Inflammatory macrophage treated with lipopolysaccharide for 1 hour (primary cell): ENCODE measurements at places on chromosomes 2 and 18.
A peak's percentile ranks its signal among the peaks of the same experiment; 100 is the strongest.

DNA sequence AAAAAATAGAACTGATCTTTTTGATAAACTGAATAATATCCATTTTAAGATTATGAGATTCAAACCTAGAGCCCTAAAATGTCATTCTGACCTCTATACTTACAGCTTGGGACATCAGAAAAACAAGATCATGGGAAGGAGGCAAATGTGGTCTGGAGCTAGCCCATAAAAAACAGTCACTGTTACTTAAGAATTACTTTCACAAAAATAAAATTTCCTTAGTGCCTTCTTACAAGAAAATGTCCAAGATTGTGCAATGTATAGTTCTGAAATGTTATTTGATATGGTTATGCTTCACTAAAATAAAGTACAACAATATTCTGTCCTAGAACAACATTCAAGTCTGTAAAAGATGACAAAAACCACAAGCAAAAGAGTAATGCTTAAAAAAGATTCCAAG lies 247.6 kb downstream of the DYM start:
- DNase-seq: peak; percentile 92

- DNase-seq: peak; percentile 12
Measured at GRCh38 chr18:54961016-54961423, 1.8 kb upstream of the CCDC68 start.

GRCh38 chr2:205764270-205764746 lies 82.0 kb downstream of the NRP2 start:
- DNase-seq: no peak

DNA sequence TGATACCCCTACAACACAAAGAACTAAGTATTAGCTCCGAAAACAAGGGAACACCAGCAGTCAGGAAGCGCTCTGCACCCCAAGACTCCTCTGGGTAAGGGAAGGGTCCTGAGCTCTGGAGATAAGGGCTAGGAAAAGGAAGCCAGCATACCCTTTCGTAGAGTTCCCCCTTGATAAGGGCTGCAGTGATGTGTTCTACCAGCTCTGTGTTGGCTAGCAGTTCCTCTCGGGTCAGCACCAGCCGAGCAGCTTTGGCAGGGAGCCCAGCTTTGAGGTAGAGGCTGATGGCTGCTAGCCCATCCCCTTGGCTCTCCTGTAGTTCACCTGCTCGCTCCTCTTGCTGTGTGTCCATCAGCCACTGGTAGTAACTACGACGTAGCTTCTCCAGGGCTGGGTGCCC lies 18.9 kb downstream of the KRTCAP3 start:
- no peak for DNase-seq

- DNase-seq: no peak
Measured at GRCh38 chr18:76435316-76435989, 59.6 kb downstream of the ZNF516 start.

DNA sequence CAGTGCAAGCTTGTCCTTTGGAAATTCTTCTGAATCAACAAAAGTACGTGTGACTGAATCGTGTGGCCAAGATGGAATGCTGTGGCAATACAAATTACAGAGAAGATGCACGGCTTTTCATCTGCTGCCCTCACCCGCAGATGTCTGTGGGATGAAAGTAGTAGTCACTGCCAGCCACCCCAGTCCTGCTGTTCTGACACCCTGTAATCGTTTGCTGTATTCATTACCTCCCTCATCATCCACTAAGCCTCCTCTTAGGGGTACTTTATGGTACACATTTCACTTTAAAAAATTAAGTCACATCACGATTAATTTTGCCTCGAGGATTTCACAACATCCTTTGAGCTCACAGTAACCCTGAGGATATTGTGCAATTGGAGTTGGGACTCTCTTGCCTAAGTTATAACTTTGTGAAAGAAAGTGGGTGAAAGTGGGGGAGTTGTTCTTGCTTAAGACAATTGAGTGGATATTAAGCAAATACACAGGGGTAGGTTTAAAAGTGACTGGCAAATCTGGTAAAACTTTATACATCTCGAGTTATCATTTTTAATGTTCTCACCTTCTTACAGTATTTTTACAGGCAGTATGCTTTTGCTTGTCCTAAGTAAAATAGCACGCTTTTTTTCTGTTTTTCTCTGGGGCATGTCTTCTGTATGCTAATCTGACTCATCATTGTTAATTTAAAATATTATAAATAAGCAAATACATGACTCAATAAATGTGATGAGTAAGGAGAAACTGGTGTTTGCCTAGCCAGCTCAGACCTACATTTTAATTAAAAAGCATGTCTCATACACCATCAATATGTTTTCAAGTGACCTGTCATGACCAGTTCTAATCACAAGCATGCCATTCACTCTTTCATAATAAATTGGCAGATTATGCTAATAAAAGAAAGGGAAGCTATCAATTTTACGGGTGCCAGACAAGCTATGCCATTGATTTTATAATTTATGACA lies 680.9 kb downstream of the IRS1 start:
- DNase-seq: peak; percentile 94

GRCh38 chr2:96233436-96233835 lies 24.8 kb upstream of the STARD7 start:
- DNase-seq: peak; percentile 41

DNA sequence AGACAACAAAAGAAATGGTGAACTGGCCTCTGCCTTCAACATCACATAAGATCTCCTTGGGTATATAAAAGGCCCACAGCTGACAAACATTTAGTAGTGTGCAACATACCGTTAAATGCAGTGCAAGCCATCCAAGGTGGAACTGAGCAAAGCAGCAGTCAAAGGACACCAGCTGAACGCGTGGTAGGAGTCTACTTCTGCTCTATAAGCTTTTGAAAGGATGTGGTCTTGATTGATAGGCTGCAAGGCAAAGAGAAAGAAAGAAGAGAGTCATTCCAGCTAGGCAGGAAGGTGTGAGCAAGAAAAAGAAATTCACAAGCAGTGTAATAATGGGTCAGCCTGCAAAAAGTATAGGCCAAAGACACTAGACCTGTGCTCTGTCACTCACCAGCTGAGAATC lies 356.3 kb downstream of the SATB2 start:
- no peak for DNase-seq

DNA sequence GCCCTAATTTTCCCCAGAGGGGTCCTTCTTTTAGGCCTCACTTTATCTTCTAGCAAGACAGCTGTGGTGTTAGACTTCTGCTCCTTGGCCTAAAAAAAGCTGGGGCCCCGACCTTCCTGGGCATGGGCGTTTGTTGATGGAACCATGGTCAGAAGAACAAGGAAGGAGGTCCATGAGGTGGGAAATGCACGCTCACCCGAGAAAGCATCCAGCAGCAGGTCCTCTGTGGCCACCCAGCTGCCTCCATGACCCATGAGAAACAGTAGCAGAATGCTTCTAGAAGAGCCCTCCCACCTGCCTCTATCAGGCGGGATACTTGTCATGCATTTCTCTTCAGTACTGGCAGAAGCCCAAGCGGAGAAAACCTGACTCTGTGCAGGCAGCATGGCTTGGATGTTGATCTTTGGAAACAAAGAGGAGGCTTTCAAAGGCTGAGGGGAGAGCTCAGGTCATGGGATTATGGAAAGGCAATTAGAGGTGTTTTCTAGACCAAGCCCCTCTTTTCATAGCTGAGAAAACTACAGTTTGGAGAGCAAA lies 249.1 kb downstream of the FAM210A start:
- no peak for DNase-seq

DNA sequence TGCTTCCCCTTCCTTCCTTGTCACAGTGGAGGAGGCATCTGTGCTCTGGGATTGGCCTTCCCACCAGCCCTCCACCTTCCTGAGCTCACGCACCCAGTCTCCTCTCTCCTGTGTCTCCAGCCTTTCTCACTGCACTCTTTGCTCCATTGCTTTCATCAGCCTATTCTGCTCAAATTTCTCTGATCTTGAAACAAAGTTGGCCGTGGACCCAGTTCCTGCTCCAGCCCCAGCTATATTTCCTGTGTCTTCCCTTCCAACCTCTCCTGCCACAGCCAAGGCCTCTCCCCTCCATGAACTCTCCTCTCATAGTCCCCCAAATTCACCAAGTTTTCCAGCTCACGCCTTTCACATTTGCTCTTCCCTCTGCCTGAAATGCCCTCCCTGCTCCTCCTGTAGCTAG lies 226.6 kb upstream of the AGAP1 start:
- no peak for DNase-seq

DNA sequence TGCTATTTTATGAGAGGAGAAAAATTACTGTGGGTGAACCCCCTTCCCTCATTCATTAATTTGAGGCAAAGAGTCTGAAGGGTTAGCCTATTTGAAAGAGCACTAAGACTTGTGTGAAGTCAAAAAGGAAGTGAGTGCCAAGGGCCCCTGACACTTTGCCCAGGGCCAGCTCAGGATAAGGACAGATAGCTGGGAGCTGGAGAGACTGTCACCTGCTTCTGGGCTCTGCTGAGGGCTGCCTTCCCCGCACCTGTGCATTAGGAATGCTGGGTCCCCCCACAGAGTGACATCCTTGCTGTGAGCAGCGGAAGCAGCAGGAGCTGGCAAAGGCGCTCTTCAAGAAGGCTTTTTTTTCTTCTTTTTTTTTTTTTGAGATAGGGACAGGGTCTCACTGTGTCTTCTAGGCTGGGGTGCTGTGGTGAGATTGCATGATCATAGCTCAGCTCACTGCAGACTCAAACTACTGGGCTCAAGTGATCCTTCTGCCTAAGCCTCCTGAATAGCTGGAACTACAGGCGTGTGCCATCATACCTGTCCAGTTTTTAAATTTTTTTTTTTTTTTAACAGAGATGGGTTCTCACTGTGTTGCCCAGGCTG lies 148.3 kb downstream of the AQP4 start:
- no peak for DNase-seq

DNA sequence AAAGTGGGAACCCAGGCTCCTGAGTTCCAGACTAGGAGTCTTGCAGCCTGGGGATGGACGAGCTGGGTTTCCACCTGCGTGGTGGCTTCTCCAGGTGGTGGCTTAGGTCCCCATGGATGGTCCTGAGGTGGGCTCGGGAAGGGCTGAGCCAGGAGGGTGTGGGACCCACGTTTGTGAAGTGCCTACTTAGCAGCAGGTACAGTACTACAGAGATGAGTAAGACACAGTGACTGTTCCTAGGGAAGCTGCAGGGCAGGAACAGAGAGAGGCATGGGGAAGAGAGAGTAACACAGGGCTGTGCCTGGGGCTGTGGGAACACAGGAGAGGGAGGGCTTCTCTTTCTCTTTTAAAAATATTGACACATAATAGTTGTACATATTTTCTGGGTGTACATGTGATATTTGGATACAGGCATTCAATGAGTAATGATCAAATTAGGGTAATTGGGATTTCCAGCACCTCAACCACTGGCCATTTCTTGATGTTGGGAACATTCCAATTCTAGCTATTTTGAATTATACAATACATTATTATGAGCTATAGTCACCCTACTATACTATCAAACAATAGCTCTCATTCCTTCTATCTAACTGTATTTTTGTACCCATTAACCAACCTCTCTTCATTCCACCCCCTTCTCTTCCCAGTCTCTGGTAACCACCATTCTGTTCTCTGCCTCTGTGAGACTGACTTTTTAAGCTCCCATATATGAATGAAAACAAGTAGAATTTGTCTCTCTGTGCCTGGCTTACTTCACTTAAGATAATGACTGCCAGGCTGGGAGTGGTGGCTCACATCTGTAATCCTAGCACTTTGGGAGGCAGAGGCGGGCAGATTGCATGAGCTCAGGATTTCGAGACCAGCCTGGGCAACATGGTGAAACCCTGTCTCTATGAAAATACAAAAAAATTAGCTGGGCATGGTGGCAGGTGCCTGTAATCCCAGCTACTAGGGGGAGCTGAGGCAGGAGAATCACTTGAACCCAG lies 15.0 kb downstream of the TOGARAM2 start:
- DNase-seq: no peak

- no peak for DNase-seq
Measured at GRCh38 chr2:222538535-222538934, 114.2 kb downstream of the SGPP2 start.

DNA sequence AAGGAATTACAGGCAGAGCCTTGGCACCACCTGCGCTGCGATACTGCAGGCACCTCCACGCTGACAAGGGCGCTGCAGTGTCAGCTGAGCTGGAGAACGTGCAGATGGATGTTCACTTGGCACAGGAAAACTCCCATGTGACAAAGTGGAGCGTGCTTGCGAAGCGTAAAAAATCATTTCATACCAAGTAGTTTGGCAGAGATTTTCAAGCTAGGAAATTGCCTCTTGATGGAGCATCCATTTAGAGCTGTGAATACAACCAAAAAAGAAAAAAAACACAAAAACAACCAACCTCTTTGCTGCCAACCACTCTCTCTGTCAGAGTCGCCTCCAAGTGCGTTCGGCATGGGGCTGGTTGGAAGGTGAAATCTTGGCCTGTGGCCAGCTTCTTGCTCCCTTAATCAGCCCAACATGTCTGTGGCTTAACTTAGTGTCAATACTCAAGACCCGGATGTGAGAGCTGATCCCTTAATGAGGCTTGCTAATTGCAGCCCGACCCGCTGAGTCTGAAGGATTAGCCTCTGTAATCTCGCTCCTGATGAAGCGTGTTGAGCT lies 38.1 kb downstream of the ACOXL start:
- no peak for DNase-seq

- peak; percentile 17 for DNase-seq
Measured at GRCh38 chr2:16487686-16488085, 177.9 kb downstream of the CYRIA start.

- DNase-seq: no peak
Measured at GRCh38 chr2:152550386-152550785, 166.9 kb downstream of the PRPF40A start.

DNA sequence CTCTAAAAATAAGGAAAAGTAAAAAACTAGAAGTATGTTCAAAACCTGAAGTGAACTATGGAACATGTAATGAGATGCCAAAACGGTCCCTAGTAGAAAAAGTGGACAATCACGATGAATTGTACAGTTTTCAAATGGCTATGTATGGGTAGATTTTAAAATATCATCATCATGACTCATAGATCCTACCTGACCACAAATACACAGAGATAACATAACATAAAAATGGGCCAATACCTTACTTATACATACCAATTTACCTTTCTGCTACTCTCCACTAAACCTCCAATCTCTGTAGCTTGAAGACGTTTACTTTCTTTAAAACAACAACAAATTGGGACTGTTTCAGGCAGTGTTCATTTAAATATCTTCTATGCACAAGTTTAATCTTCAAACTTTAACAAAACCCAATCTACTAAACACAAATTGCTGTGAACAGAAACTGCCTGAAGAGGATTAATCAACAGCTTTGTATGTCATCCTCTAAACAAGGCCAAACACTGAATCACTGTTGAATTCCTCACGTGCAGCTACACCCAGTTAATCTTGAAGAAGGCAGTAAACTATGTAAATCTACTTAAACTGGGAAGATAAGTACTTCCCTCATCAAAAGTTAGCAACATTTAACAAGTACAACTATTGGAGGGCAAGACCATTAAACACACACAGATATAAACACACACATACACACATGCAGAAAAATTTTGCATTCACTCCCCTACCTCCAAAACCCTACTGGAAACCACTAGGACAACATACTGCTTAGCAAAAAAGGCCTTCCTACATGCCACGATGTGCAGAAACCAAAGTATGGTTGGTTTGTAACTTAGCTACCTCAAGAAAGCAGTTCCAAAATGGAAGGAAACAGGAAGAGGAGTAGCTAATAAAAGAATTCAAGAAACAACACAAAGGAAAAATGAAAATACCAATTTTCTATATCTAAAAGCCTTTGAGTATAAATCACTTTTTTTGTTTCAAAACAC lies 90.3 kb downstream of the RBMS1 start:
- DNase-seq: peak; percentile 35
